ENCODE measurements at places on chromosomes 1 and 21.

- DNase-seq, result no peak
Measured at GRCh38 chr1:245045087-245045881, 109.5 kb upstream of the KIF26B start.

GRCh38 chr1:81548918-81549587 is 251.7 kb upstream of the ADGRL2 start:
- no peak for DNase-seq

- no peak for DNase-seq
Measured at GRCh38 chr1:82152356-82153271, 351.9 kb downstream of the ADGRL2 start.

DNA sequence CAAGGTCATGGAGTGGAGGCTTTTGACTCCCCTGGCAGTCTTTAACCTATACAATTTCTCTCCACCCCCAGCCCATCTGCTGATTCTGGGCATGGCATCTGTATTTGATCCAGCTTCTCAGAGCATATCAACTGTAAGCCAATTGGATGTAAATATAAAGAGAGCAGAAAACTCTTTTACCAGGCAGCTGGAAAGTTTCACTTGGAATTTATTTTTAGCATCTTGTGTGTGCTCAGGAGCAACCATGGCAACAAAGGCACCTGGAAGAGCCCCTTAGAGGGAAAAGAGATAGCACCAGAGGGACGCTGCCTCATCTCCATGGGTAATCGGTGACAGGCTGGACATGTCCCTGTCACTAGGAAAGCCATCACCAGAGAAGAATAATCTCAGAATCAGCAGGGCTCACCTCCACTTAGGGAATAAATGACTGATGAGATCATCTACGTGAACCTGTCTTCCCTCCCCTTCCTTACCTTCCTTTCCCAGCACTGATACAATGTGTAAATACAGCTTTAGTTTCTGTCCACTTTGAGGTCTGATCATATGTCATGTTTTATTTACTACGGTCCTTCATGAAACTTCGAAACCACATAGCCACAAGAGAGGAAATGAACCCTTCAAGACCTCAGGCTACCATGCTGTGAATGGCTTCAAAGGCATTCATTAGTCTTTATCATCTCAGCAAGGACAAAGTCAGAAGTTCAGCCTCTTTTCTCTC is 25.3 kb upstream of the SIPA1L2 start:
- DNase-seq, result no peak

DNA sequence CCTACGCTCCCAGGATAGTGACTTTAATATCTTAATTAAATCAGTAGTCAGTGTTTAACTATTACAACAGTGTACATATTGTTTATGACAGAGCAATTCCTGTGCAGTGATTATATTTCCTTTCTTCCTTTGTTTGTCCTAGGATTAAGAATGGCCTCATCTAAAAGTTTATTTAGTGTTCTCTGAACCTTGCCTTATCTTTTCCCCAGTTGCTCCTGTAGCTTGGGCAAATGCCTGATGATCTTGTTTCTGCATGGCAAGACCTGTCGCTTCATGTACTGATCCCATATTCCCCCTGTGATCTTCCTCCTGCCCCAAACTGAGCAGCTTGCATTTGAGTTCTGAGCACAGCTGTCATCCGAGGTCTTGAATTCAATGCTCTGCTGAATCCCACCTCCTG is 69.1 kb upstream of the STUM start:
- DNase-seq, result no peak

DNA sequence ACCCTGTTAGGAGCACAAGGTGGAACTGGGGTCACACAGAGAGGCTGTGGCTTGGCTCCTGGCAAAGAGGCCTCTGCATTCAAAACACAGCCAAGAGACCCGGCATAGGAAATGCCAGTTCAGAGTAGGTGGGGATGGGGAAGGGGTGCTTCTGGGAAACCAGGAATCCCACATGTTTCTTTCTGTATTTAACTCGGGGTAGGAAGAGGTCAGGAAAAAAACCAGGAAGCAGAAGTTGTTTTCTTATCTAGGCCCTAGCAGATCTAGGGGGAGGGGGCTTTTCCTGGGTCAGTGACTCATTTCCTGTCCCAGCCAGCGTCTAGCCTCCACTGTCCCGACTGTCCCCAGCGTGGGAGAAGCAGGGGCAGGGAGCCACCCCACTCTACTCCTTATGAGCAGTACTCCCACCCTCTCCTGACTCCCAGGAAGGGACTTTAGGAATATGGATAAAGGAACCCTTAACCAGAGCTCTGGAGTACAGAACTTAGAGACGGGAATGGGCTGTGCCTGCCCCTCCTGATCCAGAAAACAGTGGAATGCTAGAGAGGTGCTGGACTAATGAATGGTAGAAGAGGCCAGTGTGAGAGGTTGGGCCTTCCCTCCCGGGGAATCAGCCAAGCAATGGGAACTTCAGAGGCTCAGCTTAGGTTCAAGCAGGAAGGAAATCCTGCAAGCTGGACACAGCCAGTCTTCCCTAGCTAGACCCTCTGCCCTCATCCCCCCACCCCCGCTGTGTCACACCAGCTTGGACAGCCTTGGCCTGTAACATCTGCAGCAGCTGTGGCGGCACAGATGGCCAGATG is 5.7 kb downstream of the FHL3 start:
- DNase-seq, result no peak

- DNase-seq, result no peak
Measured at GRCh38 chr1:17935230-17935629, 172.4 kb upstream of the IGSF21 start.

DNA sequence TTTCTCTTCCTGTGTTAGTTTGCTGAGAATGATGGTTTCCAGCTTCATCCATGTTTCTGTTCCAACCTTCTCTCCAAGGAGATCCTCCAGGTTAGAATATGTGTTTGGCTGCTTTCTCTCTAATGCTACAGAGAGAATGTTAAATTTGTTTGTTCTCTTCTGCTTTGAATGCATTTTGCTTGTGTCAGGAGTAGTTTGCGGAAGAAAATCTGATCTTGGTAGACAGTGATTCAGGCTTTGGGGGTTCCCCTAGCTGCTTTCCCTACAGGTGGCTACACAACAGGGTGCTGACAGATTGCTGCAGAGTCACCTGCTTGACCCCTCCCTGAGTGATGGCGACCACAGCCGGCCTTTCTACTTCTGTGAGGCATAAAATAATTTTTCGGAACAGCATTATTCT is 41.8 kb downstream of the MACO1 start:
- DNase-seq, result no peak

DNA sequence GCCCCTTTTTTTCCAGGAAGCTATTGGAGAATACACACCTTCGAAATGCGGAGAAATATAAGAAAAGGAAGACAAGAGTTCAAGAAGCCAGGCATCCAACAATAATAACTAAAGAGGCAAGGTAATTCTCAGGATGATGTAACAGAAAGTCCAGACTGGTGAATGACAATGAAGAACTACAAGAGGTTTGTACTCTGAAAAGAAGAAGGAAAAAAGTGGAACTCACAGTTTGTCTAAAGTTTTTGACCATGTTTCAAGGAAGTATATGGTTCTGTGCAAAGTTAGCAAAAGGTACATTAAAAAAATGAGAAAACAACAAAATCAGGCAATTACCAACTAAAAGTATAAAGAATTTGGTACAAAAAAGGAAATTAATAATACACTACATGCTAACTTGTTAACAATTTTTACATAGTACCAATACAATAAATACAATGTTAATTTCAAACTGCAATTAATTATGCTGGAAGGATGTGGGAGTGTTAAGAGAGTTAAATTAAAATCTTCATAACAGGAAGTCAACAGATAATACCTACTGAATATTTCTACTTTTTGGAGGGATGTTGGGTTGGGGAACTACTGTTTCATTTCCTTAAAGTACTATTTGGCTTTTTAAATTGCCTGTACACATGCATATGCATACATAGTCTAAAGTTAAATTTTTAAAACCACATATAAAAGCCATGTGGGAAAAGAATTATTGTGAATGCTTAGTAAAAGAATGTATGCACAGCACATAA is 12.9 kb upstream of the CD55 start:
- DNase-seq, result no peak

DNA sequence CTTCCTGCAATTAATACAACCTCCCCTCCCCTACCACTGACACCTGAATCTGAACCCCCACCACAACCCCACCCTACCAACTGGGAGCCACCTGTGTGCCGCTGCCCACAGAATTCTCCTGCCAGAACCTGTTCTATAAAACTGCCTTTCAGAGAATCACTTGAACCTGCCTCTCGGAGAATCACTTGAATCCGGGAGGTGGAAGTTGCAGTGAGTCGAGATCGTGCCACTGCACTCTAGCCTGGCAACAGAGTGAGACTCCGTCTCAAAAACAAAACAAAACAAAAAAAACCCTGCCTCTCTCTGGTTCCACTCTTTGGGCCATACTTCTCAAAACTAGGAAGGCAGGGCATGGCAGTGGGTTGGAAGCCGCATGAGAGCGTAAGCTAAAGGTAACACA is 5.7 kb downstream of the URB1 start:
- no peak for DNase-seq
